ENCODE measurements at places on chromosomes 7 and 10.

- DNase-seq: no peak
- H3K4me3 ChIP-seq: no peak overlapping the region
- no peak overlapping the region for H3K27ac ChIP-seq
- no peaks in the 10 kb centered on the region for H3K36me3 ChIP-seq
- H3K4me1 ChIP-seq: peaks cover 12% of the 10 kb centered on the region
These were observed 32.8 kb downstream of the SLC16A12 start for GRCh38 chr10:89502549-89502948.

- H3K4me3 ChIP-seq: no peak overlapping the region
- H3K27me3 ChIP-seq: no peaks in the 10 kb centered on the region
- H3K27ac ChIP-seq: no peak overlapping the region
- DNase-seq: no peak
These were observed 1429.3 kb upstream of the LRRTM3 start for GRCh38 chr10:65496541-65496940.

- no peaks in the 10 kb centered on the region for H3K27me3 ChIP-seq
- H3K36me3 ChIP-seq: peaks cover 44% of the 10 kb centered on the region
- peaks cover 36% of the 10 kb centered on the region for H3K4me1 ChIP-seq
- DNase-seq: no peak
- H3K27ac ChIP-seq: no peak overlapping the region
These were observed 72.8 kb downstream of the CARD11 start for GRCh38 chr7:2970861-2971260.

DNA sequence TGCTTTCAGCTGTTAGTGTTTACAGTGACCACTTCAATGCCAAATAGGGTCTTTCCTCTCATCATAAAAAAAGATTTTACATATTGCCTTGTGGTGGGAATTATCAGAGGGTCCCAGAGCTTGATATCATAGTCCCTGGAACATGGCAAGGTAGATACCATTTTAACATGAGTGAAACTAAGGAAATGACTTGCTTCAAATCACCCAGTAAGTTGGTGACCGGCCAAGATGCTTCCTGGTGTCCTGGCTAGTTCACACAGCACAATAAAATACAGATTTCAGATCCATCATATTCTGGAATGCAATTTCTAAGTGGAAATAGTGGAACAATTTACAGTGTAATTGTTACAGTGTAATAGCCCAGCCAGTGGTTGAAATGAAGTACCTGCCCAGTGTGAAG lies 36.6 kb downstream of the CNNM1 start:
- H3K27me3 ChIP-seq: peaks cover 15% of the 10 kb centered on the region
- H3K4me3 ChIP-seq: no peak overlapping the region
- no peak for DNase-seq
- no peaks in the 10 kb centered on the region for H3K36me3 ChIP-seq
- H3K27ac ChIP-seq: no peak overlapping the region

GRCh38 chr7:139358541-139359365 lies 941 bp upstream of the LUC7L2 start:
- peak overlapping the region; percentile 92 for H3K4me3 ChIP-seq
- peak; percentile 71 for DNase-seq
- peaks cover 22% of the 10 kb centered on the region for H3K4me1 ChIP-seq
- H3K27ac ChIP-seq: peak overlapping the region; percentile 98
- H3K27me3 ChIP-seq: no peaks in the 10 kb centered on the region

DNA sequence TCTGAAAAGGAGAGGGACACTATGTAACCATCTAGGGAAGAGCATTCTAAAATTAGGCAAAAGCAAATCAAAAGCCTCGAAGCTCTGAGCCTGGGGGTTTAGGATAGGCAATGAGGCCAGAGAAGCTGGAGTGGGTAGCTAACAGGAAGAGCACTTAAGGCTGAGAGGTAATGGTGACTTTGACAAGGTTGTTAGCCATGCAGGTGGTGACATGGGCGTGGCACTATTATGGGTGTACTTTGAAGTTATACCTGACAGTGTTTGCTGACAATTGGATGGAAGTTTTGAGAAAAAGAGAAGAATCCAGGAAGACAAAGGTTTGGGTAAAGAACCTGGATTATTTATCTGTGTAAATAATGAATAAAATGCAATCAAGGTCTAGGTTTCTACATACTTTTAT lies 383.0 kb upstream of the SEMA3C start:
- no peaks in the 10 kb centered on the region for H3K36me3 ChIP-seq
- H3K27ac ChIP-seq: no peak overlapping the region
- no peaks in the 10 kb centered on the region for H3K4me1 ChIP-seq
- DNase-seq: no peak
- no peaks in the 10 kb centered on the region for H3K27me3 ChIP-seq

- H3K4me3 ChIP-seq: no peak overlapping the region
- no peaks in the 10 kb centered on the region for H3K4me1 ChIP-seq
- no peak for DNase-seq
- H3K27ac ChIP-seq: no peak overlapping the region
These were observed 575.2 kb upstream of the TPK1 start for GRCh38 chr7:145411066-145411465.

DNA sequence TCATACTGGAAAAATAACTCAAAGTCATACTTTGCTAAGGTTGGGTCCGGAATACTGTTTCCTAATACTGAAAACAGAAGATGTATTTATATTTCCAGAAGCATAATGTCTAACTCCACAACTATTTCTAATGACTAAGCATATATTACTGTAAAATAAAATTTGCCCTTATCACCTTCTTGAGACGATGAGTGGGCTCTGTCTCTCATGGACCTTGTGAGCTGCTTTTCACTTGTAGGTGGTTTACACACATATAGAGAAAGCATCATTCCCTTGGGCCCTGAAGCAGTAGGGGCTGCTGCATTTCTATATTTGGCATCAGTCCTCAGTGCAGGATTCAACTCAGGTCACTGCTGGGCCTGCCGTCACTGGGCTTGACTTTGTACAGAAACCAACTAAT lies 10.7 kb upstream of the FAM13C start:
- H3K36me3 ChIP-seq: no peaks in the 10 kb centered on the region
- H3K4me1 ChIP-seq: no peaks in the 10 kb centered on the region
- H3K27me3 ChIP-seq: no peaks in the 10 kb centered on the region
- DNase-seq: no peak
- H3K27ac ChIP-seq: no peak overlapping the region
- H3K4me3 ChIP-seq: no peak overlapping the region

- no peaks in the 10 kb centered on the region for H3K36me3 ChIP-seq
- no peak overlapping the region for H3K27ac ChIP-seq
- DNase-seq: no peak
- H3K4me1 ChIP-seq: no peaks in the 10 kb centered on the region
These were observed 9.2 kb downstream of the ITIH5 start for GRCh38 chr10:7657552-7657951.
